ENCODE measurements at places on chromosomes 1 and 21. TPM values are rescaled to one million over a fixed set of nuclear protein-coding genes. Genes with fewer than 3 reads are reported as not detected.

TLCD4 gene
- 91.6 TPM for total RNA-seq

BMP8A gene
- 1.5 TPM for total RNA-seq

FAM151A gene
- total RNA-seq = 0.22 TPM

NR1I3 gene
- not detected for total RNA-seq

GFI1 gene
- 0.19 TPM for total RNA-seq

XPR1 gene
- total RNA-seq = 147 TPM

CAP1 gene
- 82.8 TPM for total RNA-seq

RGL1 gene
- 19.6 TPM for total RNA-seq

HP1BP3 gene
- 123 TPM for total RNA-seq

RBM34 gene
- 48.8 TPM for total RNA-seq

CLIC6 gene
- 8.9 TPM for total RNA-seq

WNT4 gene
- total RNA-seq = 0.38 TPM

OR2T29 gene
- total RNA-seq = not detected

PRR9 gene
- total RNA-seq = not detected

OTUD3 gene
- total RNA-seq = 4.7 TPM

CYYR1 gene
- 13.8 TPM for total RNA-seq

RSPO1 gene
- total RNA-seq = not detected

OR14K1 gene
- not detected for total RNA-seq

TNFRSF8 gene
- total RNA-seq = 1.4 TPM

PRRX1 gene
- 124 TPM for total RNA-seq

BSND gene
- total RNA-seq = not detected

MANEAL gene
- 2.1 TPM for total RNA-seq

CAPN8 gene
- not detected for total RNA-seq

CCDC185 gene
- total RNA-seq = not detected

OR2L13 gene
- not detected for total RNA-seq

DDI2 gene
- 23.7 TPM for total RNA-seq

TPTE gene
- total RNA-seq = not detected

MROH7 gene
- 14.3 TPM for total RNA-seq

FOXD3 gene
- total RNA-seq = 0.30 TPM

SLC9C2 gene
- 0.13 TPM for total RNA-seq

JAK1 gene
- total RNA-seq = 76.4 TPM

DYNLT4 gene
- total RNA-seq = not detected

LYPD8 gene
- total RNA-seq = not detected

SRGAP2B gene
- 11.5 TPM for total RNA-seq

HCN3 gene
- total RNA-seq = 2.2 TPM

TMPRSS3 gene
- not detected for total RNA-seq

KCNE1 gene
- 17.7 TPM for total RNA-seq

EFCAB7 gene
- 4.5 TPM for total RNA-seq

RPE65 gene
- 0.13 TPM for total RNA-seq

KCNK1 gene
- total RNA-seq = 10.3 TPM

INSRR gene
- total RNA-seq = 0.24 TPM

TAL1 gene
- 1.9 TPM for total RNA-seq

AADACL3 gene
- total RNA-seq = not detected

GPR25 gene
- not detected for total RNA-seq

IKBKE gene
- total RNA-seq = 0.97 TPM

DDAH1 gene
- 58.1 TPM for total RNA-seq

CELSR2 gene
- total RNA-seq = 7.1 TPM

RBM11 gene
- 0.57 TPM for total RNA-seq

IGSF21 gene
- total RNA-seq = 1.00 TPM

GSTM2 gene
- 43.5 TPM for total RNA-seq

RGSL1 gene
- total RNA-seq = not detected

SPRR1A gene
- not detected for total RNA-seq

GIPC2 gene
- 4.0 TPM for total RNA-seq

CYB5RL gene
- total RNA-seq = 5.7 TPM

ARTN gene
- 0.70 TPM for total RNA-seq

MAP3K21 gene
- total RNA-seq = 0.27 TPM

DNALI1 gene
- 3.0 TPM for total RNA-seq
